Stimulated activated CD4-positive, alpha-beta T cell treated with anti-CD3 and anti-CD28 coated beads, Interleukin-1b, Interleukin-23, amount 100 ng/mL, for 1 hour (primary cell): ENCODE measurements at places on chromosomes 3 and 15.

DNA sequence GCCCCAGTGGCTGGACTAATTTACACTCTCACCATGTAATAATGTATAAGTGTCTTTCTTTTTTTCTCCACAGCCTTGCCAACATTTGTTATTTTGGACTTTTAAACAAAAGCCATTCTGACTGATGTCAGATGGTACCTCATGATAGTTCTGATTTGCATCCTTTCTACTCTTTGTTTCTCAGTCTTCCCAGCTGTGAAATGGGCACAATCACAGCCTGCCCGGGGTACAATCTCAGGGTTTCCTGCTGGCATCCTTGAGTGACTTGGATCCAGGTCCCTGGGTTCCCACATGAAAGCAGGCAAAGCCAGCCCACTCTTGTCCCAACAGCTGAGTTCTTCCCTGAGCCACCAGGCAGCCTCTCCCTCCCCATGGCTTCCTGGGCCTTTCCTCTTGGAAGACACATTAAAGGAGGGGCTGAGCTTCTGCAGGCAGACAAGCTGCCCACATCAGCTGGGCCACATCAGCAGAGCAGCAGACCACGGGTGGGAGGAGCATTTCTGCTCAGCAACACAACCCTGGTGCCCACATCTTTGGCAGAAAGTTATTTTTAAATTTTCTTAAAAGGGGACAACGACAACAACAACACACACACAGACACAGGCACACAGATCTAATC lies 82.0 kb downstream of the MYLK start:
- DNase-seq = no peak

DNA sequence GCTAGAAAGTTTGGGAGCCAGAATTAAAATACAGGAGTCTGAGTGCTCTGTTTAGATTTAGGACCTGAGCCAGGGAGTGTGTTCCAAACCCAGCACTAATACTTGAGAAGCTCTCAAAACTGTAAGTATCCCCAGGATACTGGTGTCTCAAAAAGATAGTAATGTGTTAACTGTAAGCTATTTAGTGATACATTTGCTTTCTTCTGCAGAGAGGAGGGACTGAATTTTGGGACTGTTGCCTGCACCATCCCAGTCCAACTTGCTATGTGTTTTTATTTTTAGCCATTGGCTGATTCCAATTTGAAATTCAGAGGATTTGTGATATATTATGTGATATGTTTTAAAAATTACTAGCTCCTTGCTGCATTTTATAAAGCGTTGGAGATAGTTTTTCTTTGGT lies 31.5 kb downstream of the UBE2E1 start:
- no peak for DNase-seq

- no peak for DNase-seq
These were observed 416.1 kb downstream of the ROBO1 start for GRCh38 chr3:79351699-79352098.

DNA sequence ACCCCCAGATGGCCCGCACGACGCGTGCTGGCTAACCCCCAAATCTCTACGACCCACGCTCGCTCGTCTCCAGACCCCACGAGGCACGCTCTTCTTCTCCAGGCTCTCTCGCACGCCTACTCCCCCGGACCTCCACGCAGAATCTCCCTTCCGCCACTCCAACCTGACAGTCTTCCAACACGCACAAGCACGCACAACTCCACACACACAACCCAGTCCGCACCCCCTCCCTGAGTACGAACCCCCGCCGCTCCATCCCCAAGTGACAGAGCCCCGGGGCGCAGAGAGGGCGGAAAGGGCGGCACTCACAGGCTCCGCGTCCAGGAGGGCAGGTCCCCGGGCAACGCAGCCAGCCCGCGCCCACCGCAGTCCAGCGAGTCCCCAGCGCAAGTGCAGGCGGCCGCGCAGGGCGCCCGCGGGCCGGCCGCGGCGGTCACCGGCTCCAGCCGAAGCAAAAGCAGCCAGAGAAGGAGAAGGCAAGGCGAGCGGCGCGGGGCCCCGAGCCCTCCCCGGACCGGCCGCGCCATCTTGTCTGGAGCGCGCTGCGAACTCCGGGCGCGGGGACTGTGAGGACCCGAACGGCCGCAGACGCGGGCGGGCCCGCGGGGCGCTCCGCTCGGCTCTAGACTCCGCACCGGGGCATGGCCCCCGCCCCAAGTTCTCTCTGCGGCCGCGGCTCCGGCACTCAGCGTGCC lies 794 bp downstream of the LRIG1 start:
- DNase-seq = no peak

DNA sequence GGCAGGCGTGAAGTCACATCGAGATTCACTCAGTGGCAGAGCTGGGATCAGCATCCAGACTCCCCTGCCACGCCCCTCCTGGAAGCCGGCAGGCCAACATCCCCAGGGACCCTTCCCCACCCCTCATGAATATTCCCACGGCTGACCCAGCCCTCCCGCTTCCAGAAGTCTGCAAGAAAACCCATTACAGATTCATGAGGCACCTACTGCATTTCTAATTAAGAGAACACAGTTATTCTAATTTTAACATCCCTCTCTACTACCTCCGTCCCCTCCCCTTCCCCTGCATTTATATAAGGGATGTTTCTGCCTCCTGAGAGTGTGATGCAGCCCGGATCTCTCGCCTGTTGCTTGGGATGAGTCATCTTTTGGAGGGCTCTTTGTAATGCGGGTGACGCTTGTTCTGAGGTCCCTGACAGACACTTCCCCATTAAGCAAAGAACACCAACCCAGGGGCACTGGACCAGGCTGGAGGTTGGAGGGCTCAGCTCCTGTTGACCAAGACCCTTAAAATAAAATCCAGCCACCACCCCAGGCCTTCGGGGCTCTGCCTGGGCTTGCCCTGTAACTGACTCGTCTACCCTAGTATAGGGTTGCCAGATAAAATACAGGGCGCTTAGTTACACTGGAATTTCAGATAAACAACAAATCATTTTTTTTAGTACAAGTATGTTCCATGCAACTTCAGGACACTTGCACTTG lies 118.7 kb downstream of the NUP210 start:
- no peak for DNase-seq
